ENCODE measurements at places on chromosomes 5 and 9. TPM values are rescaled to one million over a fixed set of nuclear protein-coding genes. Genes with fewer than 3 reads are reported as not detected.

GRCh38 chr5:3601061-3601710 is 5.6 kb downstream of the IRX1 start:
- DNase-seq: no peak

- DNase-seq: no peak
Measured at GRCh38 chr5:45774528-45774927, 78.3 kb upstream of the HCN1 start.

DNA sequence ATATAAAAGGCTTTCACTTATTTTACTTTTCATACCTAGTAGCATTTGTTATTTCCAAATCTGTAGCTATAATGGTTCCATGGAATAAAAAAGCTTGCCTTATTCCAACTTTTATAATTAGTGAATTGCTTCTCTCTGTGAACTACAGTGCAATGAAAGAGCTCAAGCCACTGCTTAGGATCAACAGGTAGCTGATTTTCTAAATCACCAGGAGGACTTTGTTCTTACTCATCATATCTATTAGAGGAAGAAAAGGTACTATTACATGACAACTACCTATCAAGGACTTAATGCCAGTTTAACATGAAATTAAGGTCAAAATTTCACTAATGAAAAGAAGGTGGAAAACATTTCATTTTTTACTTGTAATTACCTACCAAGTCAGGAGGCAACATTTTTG is 414.6 kb downstream of the BNC2 start:
- DNase-seq: no peak

The FAM153A gene
- not detected for total RNA-seq

The NTNG2 gene
- not detected for total RNA-seq

DNA sequence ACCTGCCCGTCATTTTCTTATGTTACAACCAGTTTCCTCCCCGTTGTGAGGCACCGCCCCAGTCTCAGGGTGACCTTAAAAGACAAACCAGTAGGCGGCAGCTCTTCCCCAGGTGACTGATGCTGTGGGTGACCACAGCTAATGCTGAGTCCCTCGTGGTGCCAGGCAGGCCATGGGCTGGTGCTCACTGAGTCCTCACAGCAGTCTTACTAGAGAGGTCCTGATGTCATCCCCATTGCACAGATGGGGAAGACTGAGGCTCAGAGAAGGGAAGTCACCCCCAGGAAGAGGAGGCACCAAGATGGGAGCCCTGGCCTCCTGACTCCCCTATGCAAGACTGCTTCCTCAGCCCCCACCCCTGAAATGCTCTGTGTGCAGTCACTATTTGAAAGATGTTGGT is 978 bp downstream of the CFAP157 start:
- DNase-seq: no peak

The FOXD1 gene
- total RNA-seq: 0.20 TPM

DNA sequence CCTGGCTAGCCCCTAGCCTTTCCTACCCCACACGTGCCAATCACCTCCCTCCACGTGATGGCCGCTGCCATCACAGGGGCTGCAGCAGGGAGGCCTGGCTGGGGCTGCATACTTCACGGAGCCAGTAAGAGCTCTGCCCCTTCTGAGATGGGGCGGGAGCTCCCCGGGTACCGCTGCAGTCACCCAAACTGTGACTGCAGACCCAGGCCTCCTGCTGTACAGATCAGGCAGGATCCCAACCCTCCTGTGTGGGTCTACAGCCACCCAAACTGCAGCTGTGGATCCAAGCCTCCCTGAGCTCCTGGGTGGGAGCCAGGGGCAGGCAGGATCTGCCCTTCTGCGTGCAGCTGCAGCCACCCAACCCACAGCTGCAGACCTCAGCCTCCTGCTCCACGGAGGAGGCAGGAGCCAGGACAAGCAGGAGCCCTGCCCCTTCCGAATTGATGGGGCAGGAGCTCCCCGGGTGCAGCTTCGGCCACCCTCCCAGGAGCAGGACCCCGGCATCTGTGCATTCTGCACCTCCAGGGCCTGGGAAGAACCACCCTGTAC is 3.2 kb upstream of the BTNL9 start:
- DNase-seq: no peak

DNA sequence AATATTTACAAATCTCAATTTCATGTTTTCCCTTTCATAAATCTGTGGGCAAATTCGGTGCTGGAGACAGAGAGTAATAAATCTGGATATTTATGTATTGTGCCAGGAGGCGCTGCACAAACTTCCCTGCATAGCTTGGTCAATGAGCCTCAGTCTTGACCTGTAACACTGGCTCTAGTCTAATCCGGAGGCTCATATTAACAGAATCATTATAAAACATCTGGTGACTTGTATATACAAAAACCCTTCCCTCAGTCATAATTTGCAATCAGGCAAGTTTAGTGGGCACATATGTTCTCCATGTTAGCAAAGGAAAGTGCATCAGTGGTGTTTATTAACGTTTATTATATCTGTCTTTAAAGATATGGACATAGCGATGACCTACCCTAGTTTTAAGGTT is 104.0 kb upstream of the BNC2 start:
- no peak for DNase-seq

GRCh38 chr9:131096269-131097125 is at the start of gene AIF1L:
AIF1L (plus strand) TSS chr9:131096531; CDS start chr9:131096630, 99 bp downstream.
- DNase-seq: peak; percentile 51

The PHF24 gene
- not detected for total RNA-seq

The TSSK1B gene
- total RNA-seq: not detected
